ENCODE measurements at places on chromosomes 13 and 19.

GRCh38 chr13:38990693-38991092, at the start of gene STOML3:
Gene STOML3 (minus strand): TSS chr13:38990831. CDS start chr13:38990721, 110 bp downstream.
- H3K4me3 ChIP-seq, result no peak within 1 kb of the TSS
- H3K27ac ChIP-seq, result no peak within 1 kb of the TSS
- H3K36me3 ChIP-seq, result no peaks in the 10 kb centered on the region
- H3K4me1 ChIP-seq, result no peaks in the 10 kb centered on the region
- DNase-seq, result peak; percentile 74
- H3K27me3 ChIP-seq, result no peaks in the 10 kb centered on the region

GRCh38 chr13:109784590-109785140, 1.7 kb downstream of the IRS2 start:
- H3K27me3 ChIP-seq, result peaks cover 4% of the 10 kb centered on the region
- H3K36me3 ChIP-seq, result peaks cover 19% of the 10 kb centered on the region
- H3K27ac ChIP-seq, result no peak overlapping the region

DNA sequence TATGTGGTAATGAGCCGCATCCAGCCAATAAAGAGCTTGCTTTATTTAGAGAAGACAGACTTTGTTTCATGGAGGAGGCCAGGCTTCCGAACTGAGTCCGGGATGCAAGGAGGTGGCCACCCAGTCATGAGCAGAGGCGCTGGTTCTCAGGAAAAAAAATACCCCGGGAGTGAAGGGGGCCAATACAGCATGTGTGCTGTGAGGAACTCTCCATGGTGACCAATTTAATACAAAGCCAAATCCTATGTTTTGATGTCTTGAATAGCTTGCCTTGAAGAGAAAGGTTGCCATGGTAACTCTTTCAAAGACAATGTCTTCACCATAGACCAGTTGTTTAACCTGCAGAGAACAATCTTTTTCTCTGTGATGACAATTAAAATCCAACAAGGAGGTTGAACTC, 43.4 kb upstream of the PDCD5 start:
- DNase-seq, result no peak
- no peak overlapping the region for H3K4me3 ChIP-seq
- H3K36me3 ChIP-seq, result no peaks in the 10 kb centered on the region
- no peaks in the 10 kb centered on the region for H3K27me3 ChIP-seq
- no peaks in the 10 kb centered on the region for H3K4me1 ChIP-seq

DNA sequence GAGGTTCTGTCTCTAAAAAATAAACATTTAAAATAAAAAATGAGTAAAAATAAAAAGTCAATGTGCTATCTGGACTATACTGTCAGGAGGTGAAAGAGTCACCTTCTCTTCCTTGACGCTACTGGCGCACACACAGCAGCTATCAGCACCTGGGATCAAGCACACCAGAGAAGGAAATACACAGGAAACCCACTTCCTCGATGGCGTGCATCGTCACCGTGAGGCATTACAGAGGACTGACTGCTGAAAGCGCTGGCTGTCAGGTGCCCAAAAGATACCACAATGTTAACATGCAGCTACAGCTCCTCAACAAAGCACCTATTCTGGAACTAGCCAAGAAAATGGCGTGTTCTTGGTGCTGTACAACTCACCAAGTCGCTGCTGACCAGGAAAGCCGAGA, 6.1 kb downstream of the SLC35E1 start:
- H3K4me1 ChIP-seq, result peaks cover 21% of the 10 kb centered on the region
- DNase-seq, result no peak
- no peak overlapping the region for H3K27ac ChIP-seq
- H3K36me3 ChIP-seq, result peaks cover 58% of the 10 kb centered on the region
- H3K27me3 ChIP-seq, result no peaks in the 10 kb centered on the region

DNA sequence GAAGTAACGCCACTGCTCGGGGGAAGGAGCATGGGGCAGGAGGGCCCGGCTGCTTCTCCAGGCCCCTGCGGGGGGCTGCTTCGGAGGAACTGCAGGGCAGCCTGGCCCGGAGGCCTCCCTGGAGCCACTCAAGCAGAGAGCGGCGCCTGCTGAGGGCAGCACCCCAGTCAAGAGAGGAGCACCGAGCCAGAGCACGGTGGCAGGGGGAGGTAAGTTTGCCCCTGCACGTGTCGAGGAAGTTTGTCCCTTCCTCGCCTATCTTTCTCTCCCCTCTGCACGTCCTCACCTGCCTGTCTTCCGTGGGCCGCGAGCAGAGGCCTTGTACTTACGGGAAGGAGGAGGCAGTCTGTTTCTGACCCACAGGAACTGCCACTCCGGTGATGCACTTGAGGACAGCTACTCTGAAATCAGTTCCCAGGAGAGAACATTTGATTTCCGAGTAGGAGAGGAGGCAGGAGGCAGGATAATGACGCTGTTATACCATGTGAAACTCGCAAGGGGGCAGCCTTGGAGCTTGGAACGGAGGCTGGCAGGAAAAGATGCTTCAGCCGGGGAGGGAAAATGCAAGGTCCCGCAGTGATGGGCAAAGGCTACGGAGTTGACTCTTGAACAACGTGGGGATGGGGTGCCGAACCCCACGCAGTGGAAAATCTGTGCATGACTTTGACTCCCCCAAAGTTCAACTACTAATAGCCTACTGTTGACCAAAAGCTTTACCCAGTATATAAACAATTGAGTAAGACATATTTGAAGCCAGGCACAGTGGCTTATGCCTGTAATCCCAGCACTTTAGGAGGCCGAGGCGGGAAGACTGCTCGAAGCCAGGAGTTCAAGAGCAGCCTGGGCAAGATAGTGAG, 5.0 kb downstream of the FFAR1 start:
- H3K4me1 ChIP-seq, result no peaks in the 10 kb centered on the region
- no peak overlapping the region for H3K27ac ChIP-seq
- H3K4me3 ChIP-seq, result no peak overlapping the region
- no peaks in the 10 kb centered on the region for H3K27me3 ChIP-seq
- DNase-seq, result peak; percentile 89

GRCh38 chr13:51469790-51470189, 17.0 kb upstream of the INTS6 start:
- no peak for DNase-seq
- no peak overlapping the region for H3K27ac ChIP-seq
- H3K4me1 ChIP-seq, result no peaks in the 10 kb centered on the region

- H3K27me3 ChIP-seq, result no peaks in the 10 kb centered on the region
- no peak overlapping the region for H3K4me3 ChIP-seq
- no peak for DNase-seq
- peaks cover 7% of the 10 kb centered on the region for H3K36me3 ChIP-seq
- H3K4me1 ChIP-seq, result no peaks in the 10 kb centered on the region
Measured at GRCh38 chr19:9308091-9308770, 1.4 kb downstream of the ZNF699 start.

GRCh38 chr13:39554371-39554770, 48.6 kb downstream of the LHFPL6 start:
- H3K4me3 ChIP-seq, result no peak overlapping the region
- no peaks in the 10 kb centered on the region for H3K27me3 ChIP-seq
- no peaks in the 10 kb centered on the region for H3K36me3 ChIP-seq
- peak; percentile 23 for DNase-seq
- no peak overlapping the region for H3K27ac ChIP-seq

DNA sequence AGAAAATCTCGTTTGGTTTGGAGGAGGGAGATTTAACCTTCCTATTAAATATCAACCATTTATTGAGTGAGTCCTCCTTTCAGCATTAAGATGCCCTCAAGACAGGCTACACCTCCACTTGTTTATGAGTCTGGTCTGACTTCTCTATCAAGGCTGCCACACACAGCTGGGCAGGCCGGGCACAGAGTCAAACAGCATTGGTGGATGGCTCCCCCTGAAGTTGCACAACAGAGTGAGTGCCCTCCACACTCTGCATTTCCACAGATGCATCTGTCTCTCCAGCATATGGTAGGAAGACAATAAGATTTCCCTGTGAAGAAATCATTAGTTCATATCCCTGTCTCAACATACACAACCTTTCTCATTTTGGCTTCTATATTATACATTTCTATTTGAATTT, 31.4 kb downstream of the PHF11 start:
- no peaks in the 10 kb centered on the region for H3K27me3 ChIP-seq
- H3K4me1 ChIP-seq, result no peaks in the 10 kb centered on the region
- no peak overlapping the region for H3K4me3 ChIP-seq
- no peak overlapping the region for H3K27ac ChIP-seq
- DNase-seq, result no peak

DNA sequence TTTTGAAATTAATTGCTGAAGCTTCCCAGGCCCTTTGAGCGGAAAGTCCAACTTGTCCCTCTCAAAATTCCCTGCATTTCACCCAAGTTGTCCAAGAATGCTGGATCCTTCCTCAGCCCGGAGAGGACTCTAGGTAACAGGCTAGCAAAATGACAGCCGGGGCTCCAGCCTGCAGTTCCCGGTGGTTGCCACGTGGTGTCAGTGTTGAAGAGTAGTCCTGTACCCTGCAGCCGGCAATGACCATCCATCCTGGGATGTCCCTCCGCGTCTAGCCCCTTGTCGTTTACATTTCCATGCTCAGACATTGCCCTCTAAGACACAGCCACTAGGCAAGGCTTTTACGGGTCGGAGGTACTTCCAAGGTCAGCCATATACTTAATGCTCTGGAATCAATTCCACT, 31.4 kb upstream of the MTIF3 start:
- H3K4me3 ChIP-seq, result no peak overlapping the region
- H3K4me1 ChIP-seq, result no peaks in the 10 kb centered on the region
- peak; percentile 63 for DNase-seq
- no peaks in the 10 kb centered on the region for H3K27me3 ChIP-seq
- no peaks in the 10 kb centered on the region for H3K36me3 ChIP-seq

DNA sequence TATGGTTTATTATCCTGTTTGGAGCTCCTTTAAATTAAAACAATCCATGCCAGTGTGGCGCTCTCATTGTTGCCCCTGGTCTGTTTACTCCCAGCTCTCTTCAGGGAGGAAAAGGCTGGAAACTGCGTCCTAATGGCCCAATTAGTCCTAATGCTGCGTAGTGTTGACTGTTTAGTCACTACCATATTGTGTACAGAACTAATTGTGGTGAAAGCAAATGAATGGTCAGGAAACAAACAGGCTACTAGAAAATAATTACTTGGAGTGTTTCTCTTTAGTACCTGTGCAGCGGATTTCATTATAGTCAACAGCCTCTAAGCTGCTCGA, 54.5 kb upstream of the MTIF3 start:
- no peaks in the 10 kb centered on the region for H3K36me3 ChIP-seq
- DNase-seq, result no peak
- no peak overlapping the region for H3K27ac ChIP-seq
- no peaks in the 10 kb centered on the region for H3K4me1 ChIP-seq

DNA sequence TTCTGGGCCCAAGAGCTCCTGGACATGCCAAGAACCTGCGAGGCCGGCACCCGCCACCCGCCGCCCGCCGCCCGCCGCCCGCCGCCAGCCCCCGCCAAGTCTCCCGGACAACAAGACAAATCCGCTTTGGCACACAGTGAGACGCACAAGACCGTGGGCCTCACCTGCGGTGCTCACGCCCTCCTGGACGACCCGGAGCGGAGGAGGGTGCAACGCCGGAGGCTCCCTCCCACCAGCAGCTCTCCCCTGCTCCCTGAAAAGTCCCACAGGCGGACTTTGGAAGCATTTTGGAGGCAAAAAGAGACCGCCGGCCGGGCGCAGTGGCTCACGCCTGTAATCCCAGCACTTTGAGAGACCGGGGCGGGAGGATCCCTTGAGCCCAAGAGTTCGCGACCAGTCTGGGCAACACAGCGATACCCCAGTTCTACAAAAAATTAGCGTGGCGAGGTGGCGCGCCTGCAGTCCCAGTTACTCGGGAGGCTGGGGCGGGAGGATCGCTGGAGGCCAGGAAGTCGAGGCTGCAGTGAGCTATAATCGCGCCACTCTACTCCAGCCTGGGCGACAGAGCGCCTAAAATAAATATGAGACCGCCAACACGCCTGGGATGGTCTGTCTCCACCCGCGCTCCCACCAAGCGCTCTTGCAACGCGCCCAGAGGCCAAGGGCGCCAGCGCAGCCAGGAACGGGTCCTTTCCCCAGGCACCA, 783 bp downstream of the RHPN2 start:
- H3K27me3 ChIP-seq, result peaks cover 8% of the 10 kb centered on the region
- H3K4me1 ChIP-seq, result peaks cover 6% of the 10 kb centered on the region
- peak overlapping the region; percentile 66 for H3K4me3 ChIP-seq
- DNase-seq, result peak; percentile 38

- DNase-seq, result no peak
- no peaks in the 10 kb centered on the region for H3K4me1 ChIP-seq
- H3K27ac ChIP-seq, result no peak overlapping the region
Measured at GRCh38 chr13:47672245-47673008, 328.6 kb downstream of the SUCLA2 start.

- H3K4me3 ChIP-seq, result peak overlapping the region; percentile 91
- no peaks in the 10 kb centered on the region for H3K36me3 ChIP-seq
- H3K27ac ChIP-seq, result no peak overlapping the region
- no peaks in the 10 kb centered on the region for H3K4me1 ChIP-seq
Measured at GRCh38 chr13:52617070-52618060, 24.9 kb upstream of the HNRNPA1L2 start.

DNA sequence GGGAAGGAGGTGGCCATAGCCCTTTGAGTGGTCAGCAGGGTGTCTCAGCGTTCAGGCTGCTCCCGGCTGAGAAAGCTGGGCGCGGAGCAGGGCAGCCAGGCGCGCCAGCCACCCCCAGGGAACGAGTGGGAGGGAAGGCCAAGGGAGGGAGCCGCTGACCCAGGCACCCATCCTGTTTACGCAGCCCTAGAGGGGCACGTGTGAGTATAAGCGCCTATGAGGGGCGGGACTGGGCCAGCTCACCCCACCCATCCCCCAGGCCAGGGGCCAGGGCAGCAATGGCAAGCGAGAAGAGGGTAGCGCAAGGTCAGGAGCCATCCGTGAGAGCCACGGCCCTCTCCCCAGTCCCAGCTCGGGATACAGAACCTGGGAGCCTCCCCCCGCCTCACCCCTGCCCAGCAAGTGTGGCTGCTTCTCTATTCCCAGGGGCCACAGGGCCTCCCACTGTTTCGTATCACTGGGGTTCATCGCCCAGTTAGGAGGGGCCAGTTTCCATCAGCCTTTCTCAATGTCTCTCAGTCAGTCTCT, 897 bp upstream of the DMKN start:
- H3K4me3 ChIP-seq, result no peak overlapping the region
- H3K27me3 ChIP-seq, result no peaks in the 10 kb centered on the region
- H3K36me3 ChIP-seq, result no peaks in the 10 kb centered on the region
- H3K4me1 ChIP-seq, result peaks cover 3% of the 10 kb centered on the region
- no peak overlapping the region for H3K27ac ChIP-seq

DNA sequence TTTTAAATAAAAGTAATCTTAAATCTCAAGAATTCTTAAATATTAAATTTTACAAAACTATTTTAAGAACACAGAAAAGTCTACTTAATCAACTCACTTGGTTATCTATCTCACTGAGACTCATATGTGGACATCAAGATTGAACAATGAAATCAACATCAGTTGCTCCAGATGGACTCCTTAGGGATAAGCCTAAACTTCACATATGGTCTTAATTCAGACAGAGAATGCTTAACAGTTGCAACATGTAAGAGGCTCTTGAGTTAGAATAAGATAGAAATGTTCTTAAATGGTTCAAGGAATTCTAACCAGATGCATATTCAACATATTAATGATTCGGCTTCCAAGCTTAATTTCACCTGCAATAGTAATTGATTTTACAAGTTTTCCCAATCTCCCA, 1730.9 kb downstream of the PCDH9 start:
- H3K4me1 ChIP-seq, result no peaks in the 10 kb centered on the region
- no peaks in the 10 kb centered on the region for H3K36me3 ChIP-seq
- no peak overlapping the region for H3K27ac ChIP-seq
- H3K4me3 ChIP-seq, result no peak overlapping the region
- no peaks in the 10 kb centered on the region for H3K27me3 ChIP-seq

Data from trophoblast cell (in vitro differentiated cells and primary cell).